ENCODE measurements at places on chromosomes 16 and 17. TPM values are rescaled to one million over a fixed set of nuclear protein-coding genes. Genes with fewer than 3 reads are reported as not detected.

The KRT33A gene
- not detected for total RNA-seq

GRCh38 chr17:17190188-17190587 is 15.9 kb downstream of the PLD6 start:
- no peaks in the 10 kb centered on the region for H3K4me1 ChIP-seq
- no peaks in the 10 kb centered on the region for H3K27me3 ChIP-seq
- no peak overlapping the region for H3K4me3 ChIP-seq
- no peaks in the 10 kb centered on the region for H3K36me3 ChIP-seq
- no peak overlapping the region for H3K27ac ChIP-seq
- DNase-seq: no peak

DNA sequence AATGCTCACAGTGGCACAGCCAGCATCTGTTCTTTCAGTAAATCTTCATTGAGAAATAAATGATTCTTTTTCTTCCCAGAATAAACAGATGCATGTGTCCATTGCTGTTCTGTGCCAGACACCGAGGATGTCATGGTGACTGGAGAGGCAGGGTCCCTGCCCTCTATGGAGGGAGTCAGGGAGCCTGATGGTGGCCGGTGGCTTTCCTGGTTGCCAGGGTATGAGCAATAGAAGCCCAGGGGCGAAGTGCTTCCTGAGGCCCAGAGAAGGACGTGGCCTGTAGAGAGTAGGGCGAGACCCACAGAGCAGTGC is 29.9 kb upstream of the NUDT16L1 start:
- H3K36me3 ChIP-seq: peaks cover 15% of the 10 kb centered on the region
- H3K4me1 ChIP-seq: no peaks in the 10 kb centered on the region
- H3K27me3 ChIP-seq: no peaks in the 10 kb centered on the region
- no peak for DNase-seq

The RAB11FIP4 gene
- total RNA-seq: 53.2 TPM

The KCNH4 gene
- total RNA-seq: 0.47 TPM

The NAGS gene
- total RNA-seq: 5.1 TPM

The ACSF3 gene
- total RNA-seq: 22.9 TPM

- no peak overlapping the region for H3K27ac ChIP-seq
- no peak for DNase-seq
- H3K36me3 ChIP-seq: no peaks in the 10 kb centered on the region
- no peaks in the 10 kb centered on the region for H3K4me1 ChIP-seq
These were observed 311.9 kb downstream of the CA10 start for GRCh38 chr17:51846566-51846965.
